ENCODE measurements at places on chromosomes 5 and 9.

DNA sequence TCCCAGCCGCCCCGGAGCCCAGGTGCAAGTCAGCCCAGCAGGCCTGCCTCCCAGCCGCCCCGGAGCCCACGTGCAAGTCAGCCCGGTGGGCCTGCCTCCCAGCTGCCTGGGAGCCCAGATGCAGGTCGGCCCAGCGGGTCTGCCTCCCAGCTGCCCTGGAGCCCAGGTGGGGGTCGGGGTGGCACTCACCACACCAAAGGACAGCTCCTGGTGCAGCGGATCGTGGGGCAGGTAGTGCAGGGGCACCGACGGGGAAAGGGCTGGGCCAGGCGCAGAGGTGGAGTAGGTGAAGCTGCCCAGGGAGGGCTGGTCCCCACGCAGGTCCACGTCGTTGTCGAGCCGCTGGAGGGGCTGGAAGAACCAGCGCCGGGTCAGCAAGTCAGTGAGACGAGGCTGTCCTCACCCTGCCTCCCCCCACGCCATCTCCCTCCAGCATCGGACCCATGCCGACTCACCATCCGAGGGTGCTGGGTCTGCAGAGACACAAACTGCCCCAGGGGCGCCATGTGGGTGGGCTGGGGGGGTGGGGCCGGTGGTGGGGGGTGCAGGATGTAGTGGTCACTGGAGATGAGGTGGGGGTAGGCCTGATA lies 6.7 kb downstream of the RNF44 start:
- DNase-seq, result no peak

DNA sequence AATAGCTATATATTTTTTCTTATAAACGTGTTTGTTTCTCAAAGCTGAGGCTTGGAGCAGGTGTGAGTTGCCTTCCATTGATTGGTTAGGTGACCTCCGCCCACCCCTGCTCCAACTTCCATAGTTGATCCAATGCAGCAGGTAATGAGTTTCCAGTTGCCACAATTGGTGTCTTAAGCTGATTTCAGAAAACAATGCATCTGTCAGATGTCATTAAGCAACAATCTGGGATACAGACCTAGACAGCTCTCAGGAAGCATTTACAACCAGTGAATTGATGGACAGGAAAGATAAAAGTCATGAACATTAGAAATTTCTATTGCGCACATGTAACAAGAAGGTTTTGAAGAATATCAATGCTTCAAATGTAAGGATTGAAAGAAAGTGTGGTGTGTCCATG lies 510.5 kb downstream of the SEMA5A start:
- no peak for DNase-seq

- no peak for DNase-seq
Measured at GRCh38 chr5:39270225-39270848, 51.0 kb upstream of the FYB1 start.

DNA sequence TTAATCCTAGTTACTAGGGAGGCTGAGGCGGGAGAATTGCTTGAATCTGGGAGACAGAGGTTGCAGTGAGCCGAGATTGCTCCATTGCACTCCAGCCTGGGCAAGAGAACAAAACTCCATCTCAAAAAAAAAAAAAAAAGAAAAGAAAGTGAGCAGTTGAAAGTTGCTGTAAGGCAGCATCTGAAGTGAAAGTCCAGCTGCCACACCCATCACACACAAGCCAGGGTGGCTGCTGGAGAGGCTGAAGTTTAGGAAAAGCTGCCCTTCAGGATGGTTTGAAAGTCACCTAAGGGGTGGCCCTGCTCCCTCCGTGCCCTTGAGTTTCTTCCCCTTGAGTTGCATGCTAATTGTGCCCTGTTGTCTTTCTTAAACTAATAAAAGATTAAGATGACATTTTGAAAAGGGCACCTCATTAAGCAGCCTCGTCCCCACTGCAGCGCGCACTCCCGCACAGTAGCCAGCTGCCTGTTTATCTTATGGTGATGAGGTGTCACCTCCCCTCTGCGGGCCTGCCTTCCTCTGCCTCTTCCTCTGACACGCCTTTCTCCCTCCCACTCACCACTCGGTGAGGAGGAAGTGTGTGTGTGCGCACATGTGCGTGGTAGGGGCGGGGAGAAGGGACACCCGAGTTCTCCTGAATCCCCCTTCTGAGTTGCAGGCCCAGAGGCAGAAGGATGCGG lies 104.2 kb upstream of the PANK3 start:
- no peak for DNase-seq

DNA sequence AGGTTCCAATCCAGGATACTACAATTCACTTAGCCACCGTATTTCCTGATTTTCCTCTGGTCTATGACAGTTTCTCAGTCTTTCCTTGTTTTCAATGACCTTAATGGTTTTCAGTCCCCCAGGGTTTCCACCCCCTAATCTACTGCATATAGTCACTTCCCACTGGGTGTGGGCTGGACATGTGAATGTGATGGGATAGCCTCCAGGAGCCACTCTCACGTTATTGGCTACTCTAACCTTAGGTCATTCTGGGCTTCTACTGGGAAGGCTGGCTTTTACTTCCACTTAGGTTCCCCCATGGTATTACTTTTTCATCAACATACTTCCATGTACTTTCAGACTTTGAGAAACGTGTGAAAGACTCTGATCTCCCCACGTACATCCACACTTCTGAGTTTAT lies 46.5 kb downstream of the ISOC1 start:
- DNase-seq, result no peak

DNA sequence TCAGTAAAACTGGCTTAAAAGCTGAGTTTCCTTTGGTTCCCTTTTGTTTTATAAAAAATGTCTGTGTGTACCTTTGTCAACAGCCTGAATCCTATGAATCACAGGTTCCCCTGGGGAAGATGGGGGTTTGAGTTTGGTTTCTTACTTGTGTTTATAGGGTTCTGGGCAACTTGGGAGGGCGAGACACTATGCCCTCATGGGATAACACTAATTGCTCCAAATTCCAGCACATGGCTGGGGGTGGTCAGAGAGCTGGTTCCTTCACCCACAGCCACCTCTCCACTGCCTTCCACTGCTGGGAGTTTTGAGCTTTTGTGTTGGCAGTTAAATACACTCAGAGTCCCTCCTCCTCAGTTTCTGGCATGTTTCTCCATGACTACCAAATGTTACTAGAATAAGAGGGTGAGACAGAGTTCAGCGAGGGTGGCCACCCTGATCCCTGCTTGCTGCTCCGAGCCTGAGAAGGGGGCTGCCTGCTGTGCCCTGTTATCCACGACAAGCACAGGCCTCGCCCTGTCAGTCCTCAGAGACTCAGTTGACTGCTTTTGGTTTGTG lies 83.0 kb upstream of the EPB41L4B start:
- no peak for DNase-seq

GRCh38 chr9:136852664-136853595 lies 784 bp downstream of the MAMDC4 start:
- no peak for DNase-seq
